ENCODE measurements at places on chromosomes 2 and 18. TPM values are rescaled to one million over a fixed set of nuclear protein-coding genes. Genes with fewer than 3 reads are reported as not detected.

KCNG2 gene
- not detected for total RNA-seq

CFAP53 gene
- not detected for total RNA-seq

SMAD2 gene
- total RNA-seq = 53.6 TPM

TMEM185B gene
- total RNA-seq = 17.2 TPM

DNA sequence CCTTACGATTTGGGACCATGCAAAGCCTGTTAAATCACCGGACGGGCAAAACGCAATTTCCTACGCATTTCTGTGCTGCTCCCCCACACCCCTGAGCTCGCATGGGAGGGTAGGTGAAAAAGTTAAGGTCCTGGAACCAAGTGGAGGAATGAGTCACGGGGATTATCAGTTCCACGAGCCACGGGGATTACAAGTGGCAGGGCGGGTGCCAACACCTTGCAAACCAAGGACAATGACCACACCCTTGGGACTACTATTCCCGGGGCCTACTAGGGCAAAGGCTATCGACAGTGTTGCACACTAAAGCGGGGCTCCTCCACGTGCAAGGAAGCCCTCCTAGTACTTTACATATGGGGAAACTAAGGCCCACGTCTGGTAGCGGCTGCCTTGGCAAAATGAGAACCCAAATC, 447 bp downstream of the RETSAT start:
- peaks cover 39% of the 10 kb centered on the region for H3K4me1 ChIP-seq
- H3K36me3 ChIP-seq = peaks cover 3% of the 10 kb centered on the region
- H3K4me3 ChIP-seq = peak overlapping the region; percentile 82
- H3K27ac ChIP-seq = peak overlapping the region; percentile 96
- no peaks in the 10 kb centered on the region for H3K27me3 ChIP-seq

DNA sequence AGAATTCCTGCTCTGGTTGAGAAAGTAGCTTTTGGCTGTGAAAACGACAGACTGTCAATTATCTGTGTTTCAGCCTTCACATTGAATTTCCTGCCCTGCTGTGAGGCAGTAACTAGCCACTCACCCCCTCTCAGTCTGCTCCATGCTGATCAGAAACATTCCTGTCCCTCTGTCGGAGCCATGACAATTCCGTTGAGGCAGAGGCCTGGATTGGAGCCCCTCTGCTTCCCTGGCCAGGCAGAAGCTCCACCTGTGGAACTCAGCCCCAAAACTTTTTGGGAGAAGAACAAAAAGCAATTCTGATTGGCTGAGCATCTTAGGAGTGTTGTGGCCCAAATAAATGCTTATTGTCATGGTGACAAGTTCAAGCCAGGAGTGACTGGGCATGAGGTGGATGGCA, 60.0 kb downstream of the APOB start:
- H3K4me3 ChIP-seq = no peak overlapping the region
- DNase-seq = no peak
- H3K27me3 ChIP-seq = no peaks in the 10 kb centered on the region
- peaks cover 32% of the 10 kb centered on the region for H3K4me1 ChIP-seq
- H3K36me3 ChIP-seq = no peaks in the 10 kb centered on the region

DNA sequence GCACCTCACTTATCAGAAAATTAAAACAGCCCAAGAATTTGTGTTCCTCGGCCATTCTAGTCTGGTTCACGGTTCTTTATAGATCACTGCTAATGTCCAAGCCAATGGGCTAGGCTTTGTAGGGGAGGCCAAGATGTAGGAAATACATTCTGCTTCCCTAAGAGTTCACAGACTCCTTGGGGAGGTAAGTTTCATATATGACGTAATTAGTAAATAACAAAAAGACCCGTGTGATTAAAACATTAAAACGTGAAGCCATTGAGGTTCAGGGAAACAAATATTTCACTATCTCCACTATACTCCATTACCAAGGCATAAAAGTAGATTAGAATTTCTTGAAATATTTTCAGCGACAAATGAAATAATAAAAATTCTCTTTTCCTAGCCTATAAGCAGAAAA, 272.5 kb upstream of the KLHL29 start:
- no peak overlapping the region for H3K4me3 ChIP-seq
- H3K27me3 ChIP-seq = no peaks in the 10 kb centered on the region
- no peaks in the 10 kb centered on the region for H3K36me3 ChIP-seq

DNA sequence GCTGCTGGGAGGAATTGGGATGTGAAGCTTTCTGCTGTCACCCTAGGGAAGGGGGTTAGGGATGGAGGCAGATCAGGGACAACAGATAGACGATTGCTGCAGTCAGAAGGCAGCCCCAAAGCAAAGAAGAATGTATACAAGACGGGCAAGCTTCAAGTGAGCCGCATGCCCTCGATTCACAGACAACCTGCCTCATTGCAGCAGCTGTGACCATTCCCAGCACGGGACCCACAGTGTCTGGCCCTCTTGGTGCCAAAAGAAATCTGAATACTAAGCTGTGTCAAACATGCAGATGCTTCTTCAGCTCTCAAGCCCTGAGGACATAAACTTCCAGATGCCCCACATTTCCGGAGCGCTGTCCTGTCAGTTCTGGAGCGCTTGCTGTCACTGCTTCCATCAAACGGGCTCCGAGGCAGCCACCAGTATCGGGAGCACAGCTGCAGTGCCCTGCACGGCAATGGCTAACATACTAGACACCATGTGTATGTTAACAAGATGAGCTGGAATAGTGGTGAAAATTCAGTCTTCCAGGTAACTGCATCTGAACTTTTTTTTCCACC, 33.8 kb downstream of the PRELID3A start:
- H3K27ac ChIP-seq = no peak overlapping the region
- peaks cover 21% of the 10 kb centered on the region for H3K36me3 ChIP-seq
- H3K4me3 ChIP-seq = no peak overlapping the region
- DNase-seq = no peak

All from gastrocnemius medialis (tissue), 4 donors.